ENCODE measurements at places on chromosomes 16 and 17.

DNA sequence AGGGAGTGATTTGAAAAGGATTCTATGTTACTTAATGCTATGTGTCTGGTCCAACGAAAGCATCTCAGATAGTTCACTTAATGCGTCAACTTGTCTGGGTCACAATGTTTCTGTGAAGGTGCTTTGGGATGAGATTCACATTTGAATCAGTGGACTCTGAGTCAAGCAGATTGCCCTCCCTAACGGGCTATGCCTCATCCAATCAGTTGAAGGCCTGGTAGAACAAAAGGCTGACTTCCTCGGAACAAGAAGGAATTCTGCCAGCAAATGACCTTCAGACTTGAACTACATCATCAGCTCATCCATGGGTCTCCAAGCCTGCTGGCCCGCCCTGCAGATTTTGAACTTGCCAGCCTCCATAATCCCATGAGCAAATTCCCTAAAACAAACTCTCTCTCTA is 15.2 kb downstream of the EMP2 start:
- H3K4me3 ChIP-seq, result no peak overlapping the region
- H3K27ac ChIP-seq, result no peak overlapping the region
- DNase-seq, result no peak
- no peaks in the 10 kb centered on the region for H3K27me3 ChIP-seq

GRCh38 chr17:41367426-41368075 is 2.1 kb downstream of the KRT33B start:
- no peak overlapping the region for H3K4me3 ChIP-seq
- H3K36me3 ChIP-seq, result no peaks in the 10 kb centered on the region
- peak; percentile 62 for DNase-seq
- no peak overlapping the region for H3K27ac ChIP-seq
- no peaks in the 10 kb centered on the region for H3K4me1 ChIP-seq
- H3K27me3 ChIP-seq, result no peaks in the 10 kb centered on the region

DNA sequence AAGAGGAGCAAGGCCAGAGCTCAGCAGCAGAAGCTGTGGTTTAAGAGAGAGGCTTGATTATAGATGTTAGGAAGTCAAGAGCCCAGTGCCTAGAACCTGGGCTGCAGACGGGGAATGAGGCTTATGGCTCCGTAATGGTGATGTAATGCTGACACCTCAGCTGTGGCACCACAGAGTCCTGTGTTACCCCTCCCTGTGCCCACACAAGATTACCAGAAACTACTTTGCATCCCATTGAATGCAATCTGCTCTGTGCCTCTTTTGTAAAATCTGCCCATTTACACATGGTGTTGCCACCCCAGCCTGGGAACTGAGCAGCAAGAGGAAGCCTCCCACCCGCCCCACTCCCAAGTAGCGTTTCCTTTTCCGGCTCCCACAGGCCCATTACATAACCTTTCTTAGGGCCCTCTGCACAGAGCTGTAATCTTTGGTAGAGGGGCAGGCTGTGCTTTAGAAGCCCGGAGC is 57.0 kb downstream of the PITPNC1 start:
- no peak overlapping the region for H3K4me3 ChIP-seq
- no peaks in the 10 kb centered on the region for H3K36me3 ChIP-seq
- DNase-seq, result peak; percentile 7
- H3K27ac ChIP-seq, result no peak overlapping the region

GRCh38 chr17:61678339-61678738 is 87.3 kb upstream of the NACA2 start:
- no peaks in the 10 kb centered on the region for H3K4me1 ChIP-seq
- no peak overlapping the region for H3K27ac ChIP-seq
- H3K27me3 ChIP-seq, result no peaks in the 10 kb centered on the region
- no peaks in the 10 kb centered on the region for H3K36me3 ChIP-seq
- DNase-seq, result no peak

GRCh38 chr17:6249732-6250131 is 179.6 kb downstream of the WSCD1 start:
- DNase-seq, result no peak
- H3K27me3 ChIP-seq, result no peaks in the 10 kb centered on the region
- no peak overlapping the region for H3K27ac ChIP-seq
- peaks cover 1% of the 10 kb centered on the region for H3K4me1 ChIP-seq
- no peaks in the 10 kb centered on the region for H3K36me3 ChIP-seq
